ENCODE measurements at places on chromosomes 7 and 10.

DNA sequence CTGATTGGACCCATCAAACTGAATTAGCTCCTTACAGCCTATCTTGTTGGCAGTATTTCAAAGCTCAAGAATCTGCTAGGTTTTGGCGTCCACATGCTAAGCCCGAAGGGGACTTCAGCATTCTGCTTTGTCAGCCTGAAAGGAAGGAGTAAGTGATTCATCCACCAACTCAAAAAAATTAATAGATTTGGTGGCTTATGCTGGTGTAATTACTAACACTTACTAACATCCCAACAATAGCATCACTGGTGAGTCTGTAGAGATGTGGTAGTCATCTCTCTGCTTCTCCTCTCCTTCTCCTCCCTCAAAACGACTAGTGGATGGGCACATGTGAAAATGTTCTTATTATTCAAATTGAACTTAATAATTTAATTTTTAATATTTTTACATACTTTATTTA, 53.8 kb upstream of the EGR2 start:
- DNase-seq, result no peak

DNA sequence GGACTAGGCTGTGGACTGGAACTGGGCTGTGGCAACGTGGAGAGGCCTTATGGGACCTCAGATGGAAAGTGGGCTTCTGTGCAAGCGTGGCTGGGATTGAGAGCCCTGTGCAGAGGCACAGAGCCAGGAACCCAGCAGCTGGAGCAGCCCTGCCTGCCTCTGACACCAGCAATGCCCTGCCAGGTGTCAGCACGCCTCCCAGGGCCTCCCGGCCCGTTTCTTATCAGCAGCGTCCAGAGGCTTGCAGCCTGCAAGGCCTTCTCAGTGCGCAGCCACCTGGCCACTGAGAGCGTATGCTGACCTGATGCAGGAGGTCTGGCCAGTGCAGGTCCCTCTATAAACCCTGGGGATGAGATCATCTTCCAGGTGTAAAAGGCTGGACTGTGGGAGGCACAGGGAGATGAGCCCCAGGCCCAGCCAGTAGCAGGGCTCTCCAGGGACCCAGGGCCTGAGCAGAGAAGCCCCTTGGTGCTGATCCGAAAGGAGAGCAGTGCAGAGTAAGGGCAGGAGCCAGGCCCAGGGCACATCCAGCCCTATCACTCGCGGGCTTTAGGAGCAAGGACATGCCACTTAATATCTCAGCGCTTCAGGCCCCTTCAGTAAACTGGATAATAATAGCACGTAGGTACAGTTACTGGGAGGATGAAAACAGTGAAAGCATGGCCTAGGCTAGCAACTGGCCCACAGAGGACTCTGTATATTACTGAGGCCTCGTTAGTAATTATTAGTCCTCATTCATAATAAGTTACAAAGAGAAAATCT, 38.8 kb upstream of the ANTXRL start:
- DNase-seq, result no peak

DNA sequence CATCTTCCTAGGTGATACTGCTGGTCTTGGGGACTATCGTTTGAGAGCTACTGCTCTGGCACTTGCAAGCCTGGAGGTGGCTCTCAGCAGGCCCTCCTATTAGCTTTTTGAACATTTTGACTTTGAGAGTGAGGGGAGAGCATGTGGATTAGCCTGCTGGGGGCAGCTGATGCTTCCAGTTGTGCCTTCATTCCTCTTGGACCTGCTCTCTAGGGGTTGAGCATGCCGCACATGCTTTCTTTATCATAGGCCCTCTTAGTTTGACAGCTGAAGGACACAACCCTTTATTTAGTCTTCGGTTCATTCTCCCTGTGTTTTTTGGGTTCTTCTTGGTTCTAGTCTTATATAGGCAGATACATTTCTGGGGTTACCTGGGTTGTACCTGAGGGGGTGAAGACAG, 132.1 kb downstream of the GALNT17 start:
- DNase-seq, result no peak

DNA sequence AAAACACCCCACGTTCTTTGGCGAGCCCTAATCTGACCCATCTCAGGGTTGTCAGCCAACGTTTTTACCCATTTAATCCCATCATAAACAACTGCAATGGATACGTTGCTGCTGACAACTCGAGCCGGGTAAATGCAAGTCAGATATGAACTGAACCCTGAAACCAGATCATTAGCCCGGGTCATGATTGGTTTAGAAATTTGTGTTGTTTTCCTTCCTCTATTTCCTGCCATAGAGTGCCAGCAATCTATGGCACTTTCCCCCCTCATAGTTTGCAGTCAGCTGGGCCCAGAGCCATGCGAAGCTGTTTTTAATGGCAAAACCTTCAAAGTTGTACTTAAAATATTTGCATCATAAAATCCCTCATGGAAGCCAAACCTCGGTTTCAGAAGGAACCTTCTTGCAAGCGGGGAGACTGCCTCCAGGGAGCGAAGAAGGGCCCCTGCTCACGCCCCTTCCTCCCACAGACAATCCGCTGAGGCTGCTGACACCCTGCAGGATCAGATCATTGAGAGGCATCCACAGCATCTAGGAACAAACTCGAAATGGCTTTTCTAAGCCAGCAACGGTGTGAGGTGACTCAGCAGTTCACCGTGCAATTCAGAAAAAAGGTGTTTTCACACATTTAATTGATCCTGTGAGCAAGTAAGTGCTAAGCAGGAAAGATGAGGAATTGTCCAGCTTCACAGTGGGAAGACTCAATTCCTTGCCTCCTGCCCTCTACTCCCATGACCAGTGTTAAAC, 710.1 kb downstream of the PARD3 start:
- DNase-seq, result no peak

GRCh38 chr10:19778996-19779395, 37.2 kb upstream of the PLXDC2 start:
- DNase-seq, result no peak

- no peak for DNase-seq
Observed at GRCh38 chr7:80584778-80585177, 53.7 kb upstream of the CD36 start.

- DNase-seq, result no peak
Observed at GRCh38 chr10:24430591-24430990, 221.7 kb downstream of the KIAA1217 start.

DNA sequence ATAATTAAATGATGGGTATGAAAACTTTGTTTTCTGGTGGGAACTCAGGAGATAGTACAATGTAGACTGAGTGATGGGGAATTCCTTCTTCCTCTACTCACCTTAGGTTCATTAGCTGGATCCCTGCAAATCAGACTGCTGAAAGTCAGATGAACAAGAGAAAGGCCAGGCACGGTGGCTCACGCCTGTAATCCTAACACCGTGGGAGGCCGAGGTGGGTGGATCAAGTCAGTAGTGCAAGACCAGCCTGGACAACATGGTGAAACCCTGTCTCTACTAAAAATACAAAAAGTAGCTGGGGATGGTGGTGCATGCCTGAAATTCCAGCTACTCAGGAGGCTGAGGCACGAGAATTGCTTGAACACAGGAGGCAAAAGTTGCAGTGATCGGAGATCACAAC, 28.7 kb upstream of the ST8SIA6 start:
- no peak for DNase-seq

GRCh38 chr7:7681936-7682329, 36.5 kb downstream of the RPA3 start:
- no peak for DNase-seq

GRCh38 chr10:5905854-5906507, 15.9 kb downstream of the FBH1 start:
- no peak for DNase-seq

DNA sequence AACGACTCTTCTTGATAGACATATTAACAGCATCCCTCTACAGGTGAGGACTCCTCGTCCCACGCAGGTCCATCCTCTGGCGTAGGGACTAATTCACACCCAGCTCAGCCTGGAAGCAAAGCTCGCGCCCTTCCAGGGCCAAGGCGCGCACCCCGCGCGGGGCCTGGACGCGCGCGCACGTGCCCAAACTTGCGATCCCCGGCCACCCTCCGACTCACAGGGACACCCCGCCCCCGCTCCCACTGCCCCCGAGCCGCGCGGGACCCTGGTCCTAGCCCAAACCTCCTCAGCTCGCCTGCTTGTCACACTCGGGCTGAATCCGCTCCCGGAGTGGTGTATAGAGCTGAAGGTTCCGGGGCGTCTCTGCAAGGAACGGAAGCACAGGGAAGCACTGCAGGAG, 76.9 kb downstream of the ZNF248 start:
- no peak for DNase-seq

GRCh38 chr10:86065711-86066251, 300.8 kb downstream of the GRID1 start:
- no peak for DNase-seq

Measured in activated naive CD4-positive, alpha-beta T cell (primary cell).